Hematopoietic multipotent progenitor cell treated with erythropoietin and hydrocortisone succinate and interleukin-3 and kit ligand, for 15 days (in vitro differentiated cells): ENCODE measurements at places on chromosomes 3 and 15.
A peak's percentile ranks its signal among the peaks of the same experiment; 100 is the strongest.

GRCh38 chr3:71581457-71582035 lies 2.0 kb downstream of the FOXP1 start:
- no peak for DNase-seq

DNA sequence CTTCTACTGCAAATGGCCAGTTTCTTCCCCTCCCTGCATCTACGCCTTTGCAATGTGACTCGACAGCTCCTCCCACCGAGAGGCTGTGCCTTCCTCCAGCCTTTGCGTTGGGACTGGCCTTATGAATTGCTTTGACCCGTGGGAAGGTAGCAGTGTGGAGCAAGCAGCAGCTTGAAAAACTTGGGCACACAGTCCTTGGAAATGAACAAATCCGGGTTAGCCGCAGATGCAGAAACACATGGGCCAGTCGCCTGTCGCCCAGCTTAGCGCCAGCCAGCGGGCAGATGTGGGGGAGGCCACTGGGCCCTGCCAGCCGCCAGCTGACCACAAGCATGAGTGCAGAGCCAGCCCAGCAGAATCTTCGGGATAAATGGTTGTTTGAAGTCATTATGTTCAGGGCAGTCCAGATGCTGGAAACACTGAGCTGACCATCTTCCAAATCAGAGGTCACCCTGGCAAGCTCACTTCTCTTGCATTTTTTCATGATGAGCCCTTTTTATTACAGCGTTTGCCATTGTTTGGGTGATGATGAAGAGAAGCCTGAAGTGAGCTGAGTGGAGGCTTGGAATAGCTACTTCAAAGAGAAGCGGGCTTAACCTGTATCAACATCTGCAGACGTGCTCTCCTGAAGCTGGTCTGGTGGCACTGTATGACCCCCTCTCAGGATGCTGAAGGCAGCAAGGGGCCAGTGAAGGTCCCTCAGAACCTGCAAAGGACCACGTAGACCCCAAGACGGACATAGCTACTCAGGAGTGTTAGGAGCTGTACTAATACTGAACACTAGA lies 9.8 kb downstream of the SELENOS start:
- no peak for DNase-seq

DNA sequence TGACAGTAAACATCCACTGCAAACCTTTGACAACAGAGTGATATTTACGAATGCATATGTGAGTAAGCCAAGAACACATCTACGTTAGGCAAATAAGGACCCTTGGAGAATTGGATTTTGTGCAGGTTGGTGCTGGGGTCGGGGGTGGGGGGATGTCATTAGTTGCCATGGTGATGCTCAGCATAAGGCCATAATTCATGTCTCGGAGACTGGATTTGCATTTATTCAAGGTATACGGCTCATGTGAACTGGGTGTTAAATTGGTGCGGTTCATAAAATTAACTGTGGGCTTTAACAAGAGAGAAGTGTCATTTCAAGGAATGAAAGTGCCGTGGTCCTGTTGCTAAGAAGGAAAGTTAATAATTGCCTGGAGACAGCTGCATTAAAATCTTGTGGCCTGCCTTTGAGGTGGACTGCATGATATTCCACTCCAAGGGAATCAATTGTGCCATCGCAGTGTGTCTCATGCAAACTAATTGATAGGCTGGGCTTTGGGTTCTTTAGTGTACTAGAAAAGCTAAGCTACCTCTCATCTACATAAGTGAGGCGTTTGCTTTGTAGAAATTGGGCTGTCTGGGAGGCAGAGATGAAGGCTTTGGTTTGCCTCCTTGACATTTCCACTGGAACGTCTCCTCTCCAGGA lies 228.9 kb upstream of the FEZF2 start:
- no peak for DNase-seq

DNA sequence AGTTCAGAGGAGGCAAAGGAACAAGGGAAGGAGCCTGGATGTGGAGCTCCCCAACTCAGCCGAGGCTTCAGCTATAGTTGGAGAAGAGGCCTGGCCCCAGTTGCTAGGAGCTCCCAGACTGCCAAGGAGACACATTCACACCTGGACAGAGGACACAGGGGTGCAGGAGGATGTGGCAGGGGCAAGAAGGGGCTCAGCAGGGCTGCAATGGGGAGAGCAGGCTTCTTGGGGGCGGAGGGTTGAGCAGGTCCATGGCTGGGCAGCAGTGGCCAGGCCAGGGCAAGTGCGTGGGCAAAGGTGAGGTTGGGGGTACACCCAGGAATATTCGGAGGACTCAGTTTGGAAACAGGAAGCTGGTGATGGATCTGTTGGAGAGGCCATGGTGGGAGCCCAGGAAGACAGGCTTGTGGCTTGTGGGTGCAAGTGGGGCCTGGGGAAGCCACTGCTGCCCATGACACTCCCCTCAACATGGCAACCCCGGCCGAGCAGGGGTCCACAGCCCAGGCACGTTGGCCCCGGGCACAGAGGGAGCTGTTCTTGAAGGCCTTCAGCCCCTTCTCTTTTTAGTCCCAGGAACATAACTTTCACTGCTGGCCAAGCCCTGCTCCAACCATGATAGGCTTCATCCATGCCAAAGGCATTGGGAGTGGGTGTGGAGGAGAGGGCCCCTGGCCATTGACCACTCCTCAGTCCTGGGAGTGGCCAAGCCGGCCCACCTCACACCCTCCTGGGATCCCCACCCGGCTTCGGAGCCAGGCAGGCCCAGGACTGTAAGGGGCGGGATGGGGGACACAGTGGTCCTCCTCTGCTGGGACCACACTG lies 33.3 kb downstream of the TSPAN3 start:
- no peak for DNase-seq

GRCh38 chr3:48344867-48345507 lies 11.5 kb upstream of the SPINK8 start:
- no peak for DNase-seq

GRCh38 chr3:16171009-16171408 lies 3.5 kb upstream of the GALNT15 start:
- DNase-seq, result no peak

DNA sequence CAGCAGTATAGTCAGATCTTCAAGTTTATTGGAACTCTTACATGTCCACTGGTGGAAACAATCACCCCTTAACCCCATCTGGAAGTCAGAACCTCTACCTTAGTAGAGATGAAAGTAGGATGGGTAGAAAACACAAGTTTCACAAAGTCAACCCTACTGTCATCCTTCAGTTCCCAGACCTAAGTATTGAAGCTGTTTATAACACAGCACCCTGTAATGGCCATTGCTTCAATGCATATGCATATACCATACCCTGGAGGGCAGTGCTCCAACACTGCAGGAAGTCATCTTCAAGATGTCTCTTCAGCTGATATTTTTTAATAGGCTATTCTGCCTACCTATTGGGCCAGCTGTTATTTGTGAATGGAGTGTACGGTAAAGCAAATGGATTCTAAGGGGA lies 241.3 kb downstream of the UBE2E2 start:
- DNase-seq, result no peak

- peak; percentile 55 for DNase-seq
Measured at GRCh38 chr3:186700267-186700666, 16.9 kb upstream of the KNG1 start.

DNA sequence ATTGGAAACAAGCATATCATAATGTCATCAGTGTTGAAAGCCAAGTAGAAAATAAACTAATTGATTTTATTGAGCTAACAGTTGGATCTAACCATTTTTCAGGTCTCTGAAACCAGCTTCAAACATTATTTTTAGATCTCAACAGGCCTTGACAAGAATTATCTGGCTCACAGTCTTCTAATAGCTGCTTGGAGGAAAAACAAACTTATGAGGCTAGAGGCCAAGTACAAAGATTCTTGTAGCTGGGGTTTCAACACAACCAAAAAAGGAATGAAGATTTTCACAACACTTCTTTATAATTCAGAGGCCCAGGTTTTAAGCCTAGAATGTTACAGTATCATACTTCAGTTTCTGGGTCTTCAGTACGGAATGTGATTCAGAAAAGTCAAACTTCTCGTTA lies 3.7 kb downstream of the SETMAR start:
- no peak for DNase-seq

- DNase-seq, result no peak
Measured at GRCh38 chr3:48966876-48967361, 23.1 kb upstream of the P4HTM start.

GRCh38 chr15:25596644-25597562 lies 158.1 kb upstream of the UBE3A start:
- no peak for DNase-seq

DNA sequence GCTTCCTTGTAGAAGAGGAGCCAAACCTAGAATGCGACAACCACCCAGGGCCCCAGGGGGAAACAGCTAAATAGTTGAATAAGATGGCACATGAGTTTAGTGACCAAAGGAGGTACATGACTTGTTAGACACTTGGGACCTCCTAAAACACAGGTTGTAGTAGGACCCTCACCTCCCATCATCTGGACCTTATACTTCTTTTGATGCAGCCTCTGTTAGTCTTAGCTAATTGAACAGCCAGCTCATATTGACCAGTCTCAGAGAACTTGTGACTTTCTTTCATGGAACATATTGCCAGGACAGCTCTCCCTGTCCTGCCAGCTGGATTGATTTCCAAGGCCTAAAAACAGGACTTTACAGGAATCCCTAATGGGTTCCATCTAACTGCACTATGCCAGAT lies 45.0 kb downstream of the SPSB4 start:
- no peak for DNase-seq

- no peak for DNase-seq
Measured at GRCh38 chr3:47542471-47543173, 29.1 kb upstream of the ELP6 start.

- no peak for DNase-seq
Measured at GRCh38 chr3:66486202-66486601, 14.6 kb downstream of the LRIG1 start.

GRCh38 chr15:95629503-95630168 lies 700.9 kb upstream of the NR2F2 start:
- DNase-seq, result no peak

DNA sequence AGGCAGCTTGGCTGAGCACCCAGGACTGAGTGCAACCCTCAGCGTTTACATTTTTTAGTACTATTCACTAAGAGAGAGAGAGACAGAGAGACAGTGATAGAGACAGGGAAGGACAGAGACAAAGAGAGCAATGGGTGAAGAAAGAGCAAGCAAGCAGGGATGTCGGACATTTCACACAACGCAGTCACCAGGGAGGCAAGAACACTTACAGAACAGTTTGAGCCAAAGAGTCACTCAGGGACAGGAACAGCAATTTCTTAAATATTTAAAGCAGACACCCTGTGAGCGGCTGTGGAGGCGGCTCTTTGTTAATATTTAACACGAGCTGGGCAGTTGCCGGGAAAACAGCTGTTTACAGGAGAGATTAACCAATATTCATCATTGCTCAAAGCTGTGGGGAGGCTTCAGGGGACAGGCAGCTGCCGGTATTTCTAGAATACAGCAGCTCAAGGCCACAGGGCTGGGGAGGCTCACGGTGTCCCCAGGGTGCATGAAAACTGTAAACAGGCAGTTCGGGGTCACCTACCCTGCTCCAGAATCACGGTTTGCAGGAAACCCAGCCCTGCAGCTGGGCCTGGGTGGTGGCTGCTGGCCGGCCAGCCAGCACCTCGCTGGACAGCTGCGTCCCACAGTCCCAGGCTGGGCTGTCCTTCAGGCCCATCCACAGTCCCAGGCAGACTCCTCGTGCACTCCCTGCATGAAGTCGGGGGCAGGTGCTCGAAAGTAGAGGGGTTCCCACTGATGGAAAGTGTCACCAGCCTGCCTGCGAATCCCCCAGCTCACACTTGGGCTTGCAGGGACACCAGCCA lies 38.8 kb upstream of the PCSK6 start:
- DNase-seq, result no peak

DNA sequence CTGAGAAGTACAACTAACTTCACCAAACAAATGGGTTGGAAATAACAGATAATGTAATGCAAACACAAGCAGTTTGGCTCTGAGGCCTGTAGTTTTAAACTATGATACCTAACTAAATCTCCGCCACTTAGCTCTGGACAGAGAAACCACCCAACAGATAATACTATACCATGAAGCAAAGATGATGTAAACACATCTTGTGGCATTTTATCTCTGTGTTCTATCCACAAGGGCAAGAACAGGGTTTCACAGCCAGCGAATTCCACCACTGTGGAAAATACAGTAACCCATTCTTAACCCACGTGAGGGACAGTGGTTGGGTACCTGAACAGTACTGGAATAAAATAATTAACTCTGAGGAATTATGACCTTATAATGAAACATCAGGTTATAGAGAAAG lies 93.6 kb downstream of the P3H2 start:
- DNase-seq, result no peak

DNA sequence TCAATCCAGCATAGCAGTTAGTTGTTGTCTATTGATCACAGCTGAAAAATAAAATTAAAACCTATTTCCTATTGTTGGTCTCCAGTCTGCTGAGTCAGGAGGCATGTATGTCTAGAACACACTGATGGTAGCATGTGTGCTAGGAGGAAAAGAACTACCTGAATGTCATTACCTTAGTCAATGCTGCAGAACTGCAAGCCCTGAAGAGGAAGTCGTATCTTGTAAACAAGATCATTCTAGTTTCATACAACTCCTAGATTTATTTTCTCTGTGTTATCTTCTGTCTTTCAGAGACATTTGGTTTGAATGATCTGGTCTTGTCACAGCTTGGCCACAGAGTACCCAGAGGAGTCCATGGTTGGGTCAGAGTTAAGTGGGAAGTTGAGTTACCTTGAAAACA lies 110.0 kb upstream of the MRPL3 start:
- no peak for DNase-seq

- DNase-seq, result no peak
Measured at GRCh38 chr3:160771811-160772459, 15.9 kb downstream of the PPM1L start.

DNA sequence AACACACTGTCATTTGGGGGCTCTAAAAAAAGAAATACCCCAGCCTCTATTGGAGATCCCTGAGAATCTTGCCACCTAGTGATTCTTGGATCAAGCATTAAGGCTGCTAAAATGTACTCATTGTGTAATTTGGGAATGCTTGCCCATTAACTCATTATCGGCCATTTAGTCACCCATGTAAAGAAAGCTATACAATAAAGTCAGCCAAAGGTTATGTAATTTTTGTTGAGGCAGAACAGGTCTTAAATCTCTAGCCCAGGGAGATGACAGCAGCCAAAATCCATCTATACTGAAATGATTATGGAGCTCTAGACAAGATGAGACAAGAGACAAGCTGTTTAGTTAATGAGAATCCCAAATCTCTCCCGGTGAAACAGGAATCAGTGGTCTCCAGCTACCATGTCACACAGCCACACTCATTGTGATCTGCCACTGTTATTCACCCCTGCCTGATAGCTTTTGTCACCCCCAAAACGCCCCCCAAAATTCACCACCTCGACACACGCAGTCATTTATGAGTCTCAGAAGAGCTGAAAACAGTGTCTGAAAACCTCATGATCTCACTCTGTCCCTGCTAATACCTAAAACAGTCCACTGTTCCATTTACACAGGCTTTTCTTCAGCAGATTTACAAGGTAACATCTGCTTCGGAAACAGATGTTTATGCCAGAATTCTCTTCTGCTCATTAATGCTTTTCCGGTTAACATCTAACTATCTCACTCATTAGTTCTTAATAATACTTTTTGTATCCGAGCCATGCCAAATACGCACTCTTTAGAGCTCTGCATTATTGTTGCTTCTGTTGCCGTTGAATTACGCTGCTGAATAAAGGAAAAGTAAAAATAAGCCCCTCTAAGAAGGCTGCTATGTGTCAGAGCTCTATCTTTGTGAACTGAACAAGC lies 138.5 kb downstream of the RORA start:
- no peak for DNase-seq

GRCh38 chr3:180430896-180431295 lies 171.1 kb upstream of the TTC14 start:
- DNase-seq, result no peak
